Activated naive CD4-positive, alpha-beta T cell treated with anti-CD3 and anti-CD28 coated beads for 36 hours (primary cell): ENCODE measurements at places on chromosomes 12 and 14.

GRCh38 chr14:95038521-95039250 lies 118.6 kb downstream of the DICER1 start:
- peaks cover 10% of the 10 kb centered on the region for H3K27me3 ChIP-seq
- H3K4me1 ChIP-seq = no peaks in the 10 kb centered on the region
- no peak overlapping the region for H3K27ac ChIP-seq
- no peak overlapping the region for H3K4me3 ChIP-seq

- H3K27ac ChIP-seq = no peak overlapping the region
- H3K4me3 ChIP-seq = no peak overlapping the region
- no peaks in the 10 kb centered on the region for H3K36me3 ChIP-seq
Measured at GRCh38 chr12:20490213-20490612, 121.9 kb downstream of the PDE3A start.

DNA sequence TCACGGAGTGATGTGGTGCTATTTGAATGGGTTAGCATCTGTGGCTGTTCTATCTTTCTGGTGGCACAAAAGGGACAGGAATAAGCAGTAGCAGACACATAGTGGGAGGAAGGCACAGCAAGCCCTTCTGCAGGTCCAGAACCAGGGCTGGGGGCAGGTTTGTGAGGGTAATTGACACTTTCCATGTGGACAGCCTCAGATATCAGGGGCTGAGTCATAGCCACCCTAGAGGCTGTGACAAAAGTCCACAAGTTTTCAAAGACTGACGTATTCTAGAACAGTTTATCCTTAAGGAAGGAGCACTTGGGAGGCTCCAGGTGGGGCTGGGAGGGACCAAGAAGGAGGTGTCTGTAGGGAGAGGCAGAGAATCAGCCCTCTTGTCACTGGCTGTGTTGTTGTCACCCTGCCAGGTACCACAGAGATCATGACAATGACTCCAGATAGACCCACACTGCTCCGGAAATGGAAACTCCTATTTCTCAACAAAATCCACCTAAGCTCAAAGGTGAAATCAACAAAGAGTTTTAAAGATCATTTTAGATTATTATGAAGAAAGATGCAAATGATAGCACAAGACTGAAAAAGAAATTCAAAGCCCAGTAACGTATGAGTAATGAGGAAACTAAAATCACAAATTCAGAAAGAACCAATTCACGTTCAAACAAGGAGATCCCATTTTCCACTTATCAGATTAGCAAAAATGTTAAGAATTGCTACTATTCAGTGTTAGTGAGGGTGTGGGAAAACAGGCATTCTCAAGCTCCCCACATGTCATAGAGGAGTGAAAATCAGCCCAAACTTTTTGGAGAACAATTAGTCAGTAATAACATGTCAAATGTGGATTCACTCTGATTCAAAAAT lies 48.3 kb downstream of the NFKBIA start:
- no peaks in the 10 kb centered on the region for H3K27me3 ChIP-seq
- peak; percentile 86 for DNase-seq
- H3K4me3 ChIP-seq = peak overlapping the region; percentile 12
- no peaks in the 10 kb centered on the region for H3K36me3 ChIP-seq
- peak overlapping the region; percentile 91 for H3K27ac ChIP-seq
- H3K4me1 ChIP-seq = peaks cover 46% of the 10 kb centered on the region

- no peaks in the 10 kb centered on the region for H3K36me3 ChIP-seq
- no peak for DNase-seq
- H3K27me3 ChIP-seq = peaks cover 14% of the 10 kb centered on the region
- H3K4me3 ChIP-seq = no peak overlapping the region
Measured at GRCh38 chr12:21828779-21829178, 54.3 kb upstream of the KCNJ8 start.

GRCh38 chr12:27924350-27925135 lies 48.0 kb downstream of the PTHLH start:
- no peak for DNase-seq
- H3K4me1 ChIP-seq = no peaks in the 10 kb centered on the region
- H3K27me3 ChIP-seq = peaks cover 18% of the 10 kb centered on the region

GRCh38 chr12:58425481-58426392 lies 484.4 kb downstream of the ATP23 start:
- no peak overlapping the region for H3K27ac ChIP-seq
- peaks cover 9% of the 10 kb centered on the region for H3K4me1 ChIP-seq
- DNase-seq = peak; percentile 21
- H3K4me3 ChIP-seq = no peak overlapping the region
- H3K36me3 ChIP-seq = no peaks in the 10 kb centered on the region

- H3K4me3 ChIP-seq = no peak within 1 kb of the TSS
- H3K36me3 ChIP-seq = no peaks in the 10 kb centered on the region
- DNase-seq = no peak
Measured at GRCh38 chr12:120978296-120979219, at the start of gene HNF1A. TSS of gene HNF1A (plus strand) at chr12:120978543. CDS start at chr12:120978769, 226 bp downstream.

- no peak overlapping the region for H3K27ac ChIP-seq
- no peak for DNase-seq
- peaks cover 86% of the 10 kb centered on the region for H3K4me1 ChIP-seq
- H3K4me3 ChIP-seq = no peak overlapping the region
- peaks cover 9% of the 10 kb centered on the region for H3K36me3 ChIP-seq
Measured at GRCh38 chr12:122102331-122102730, 23.8 kb downstream of the MLXIP start.

GRCh38 chr12:4117386-4118016 lies 156.1 kb upstream of the CCND2 start:
- peaks cover 64% of the 10 kb centered on the region for H3K4me1 ChIP-seq
- H3K27ac ChIP-seq = peak overlapping the region; percentile 96
- no peaks in the 10 kb centered on the region for H3K27me3 ChIP-seq
- H3K36me3 ChIP-seq = no peaks in the 10 kb centered on the region

GRCh38 chr12:12943586-12944260 lies 8.2 kb downstream of the GPRC5D start:
- DNase-seq = no peak
- no peak overlapping the region for H3K27ac ChIP-seq
- no peak overlapping the region for H3K4me3 ChIP-seq
- H3K4me1 ChIP-seq = no peaks in the 10 kb centered on the region
- no peaks in the 10 kb centered on the region for H3K36me3 ChIP-seq
- H3K27me3 ChIP-seq = no peaks in the 10 kb centered on the region

GRCh38 chr12:14910090-14910915 lies 24.6 kb upstream of the MGP start:
- H3K27ac ChIP-seq = peak overlapping the region; percentile 90
- peaks cover 44% of the 10 kb centered on the region for H3K4me1 ChIP-seq
- H3K27me3 ChIP-seq = no peaks in the 10 kb centered on the region
- H3K4me3 ChIP-seq = peak overlapping the region; percentile 22

- no peak overlapping the region for H3K27ac ChIP-seq
- H3K4me3 ChIP-seq = no peak overlapping the region
- no peaks in the 10 kb centered on the region for H3K36me3 ChIP-seq
- peaks cover 28% of the 10 kb centered on the region for H3K27me3 ChIP-seq
- H3K4me1 ChIP-seq = no peaks in the 10 kb centered on the region
- DNase-seq = no peak
Measured at GRCh38 chr12:53805791-53806190, 54.0 kb upstream of the CISTR start.

GRCh38 chr12:5977556-5977955 lies 32.5 kb upstream of the ANO2 start:
- H3K27me3 ChIP-seq = peaks cover 5% of the 10 kb centered on the region
- H3K27ac ChIP-seq = no peak overlapping the region
- H3K36me3 ChIP-seq = no peaks in the 10 kb centered on the region
- no peak overlapping the region for H3K4me3 ChIP-seq

DNA sequence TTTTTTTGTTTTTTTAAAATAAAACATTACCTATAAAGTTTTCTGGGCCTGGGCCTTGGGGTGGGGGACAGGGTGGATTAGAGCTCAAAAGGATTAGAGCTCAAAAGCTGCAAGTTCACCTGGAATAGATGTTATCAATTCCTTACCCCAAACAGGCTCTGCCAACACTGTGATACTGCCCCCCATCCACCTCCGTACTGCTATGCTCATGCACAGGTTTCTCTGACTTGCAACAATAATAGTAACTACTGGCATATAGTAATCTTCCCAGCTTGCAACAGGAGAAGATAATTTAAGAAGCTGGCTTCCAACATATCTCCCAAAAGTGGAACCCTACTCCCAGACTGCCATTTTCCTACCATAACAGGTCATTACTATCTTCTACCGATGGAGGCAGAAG lies 51.3 kb upstream of the SLCO1C1 start:
- no peaks in the 10 kb centered on the region for H3K4me1 ChIP-seq
- no peaks in the 10 kb centered on the region for H3K36me3 ChIP-seq
- no peak overlapping the region for H3K27ac ChIP-seq

DNA sequence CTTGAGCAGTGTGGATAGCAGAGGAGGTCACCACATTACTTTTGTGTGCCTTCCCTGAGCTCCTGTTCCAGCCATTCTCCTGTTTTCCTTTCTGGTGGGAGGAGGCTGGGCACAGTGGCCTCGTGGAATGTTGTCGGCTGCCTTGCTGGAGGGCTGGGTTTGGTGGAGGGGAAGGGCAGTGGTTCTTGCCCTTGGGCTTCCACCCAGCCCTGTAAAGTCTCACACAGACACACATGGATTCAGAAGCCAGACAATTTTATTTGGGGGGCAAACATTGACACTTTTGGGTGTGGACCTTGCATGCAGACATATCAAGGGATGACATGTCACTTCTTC lies 866 bp downstream of the NPFF start:
- DNase-seq = no peak
- peaks cover 4% of the 10 kb centered on the region for H3K36me3 ChIP-seq
- no peaks in the 10 kb centered on the region for H3K27me3 ChIP-seq
- H3K4me1 ChIP-seq = peaks cover 22% of the 10 kb centered on the region
- no peak overlapping the region for H3K4me3 ChIP-seq

- peak overlapping the region; percentile 41 for H3K4me3 ChIP-seq
- H3K27ac ChIP-seq = peak overlapping the region; percentile 86
- peaks cover 13% of the 10 kb centered on the region for H3K36me3 ChIP-seq
- H3K27me3 ChIP-seq = no peaks in the 10 kb centered on the region
- peak; percentile 81 for DNase-seq
Measured at GRCh38 chr14:102774391-102775153, 2.7 kb upstream of the TRAF3 start.

DNA sequence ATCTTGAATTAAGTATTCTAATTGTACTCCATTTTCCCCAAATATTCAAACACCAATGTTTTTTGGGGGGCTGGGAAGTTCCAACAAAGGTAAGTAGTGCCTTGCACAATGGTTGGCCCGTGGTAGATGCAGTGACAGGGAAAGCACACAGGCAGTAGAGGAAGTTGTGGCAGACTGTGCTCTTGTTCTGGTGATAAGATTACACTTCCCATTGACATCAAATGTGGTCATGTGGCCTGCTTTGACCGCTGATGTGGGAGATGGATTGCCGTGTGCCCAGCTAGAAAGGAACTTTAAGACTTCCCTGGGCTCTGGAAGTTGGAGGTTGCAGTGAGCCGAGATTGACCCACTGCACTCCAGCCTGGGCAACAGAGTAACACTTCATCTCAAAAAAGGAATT lies 223.8 kb downstream of the VRK1 start:
- no peak for DNase-seq
- peaks cover 7% of the 10 kb centered on the region for H3K4me1 ChIP-seq
- no peak overlapping the region for H3K27ac ChIP-seq
- no peaks in the 10 kb centered on the region for H3K36me3 ChIP-seq
